Cerebellar nuclear complex (tissue), 1 donor: ENCODE measurements at places on chromosomes 12 and 14.
A peak's percentile ranks its signal among the peaks of the same experiment; 100 is the strongest.

- DNase-seq, result no peak
Measured at GRCh38 chr12:132155771-132156572, 11.7 kb downstream of the NOC4L start.

- DNase-seq, result no peak
Measured at GRCh38 chr12:54981796-54982195, 2.8 kb downstream of the TESPA1 start.

DNA sequence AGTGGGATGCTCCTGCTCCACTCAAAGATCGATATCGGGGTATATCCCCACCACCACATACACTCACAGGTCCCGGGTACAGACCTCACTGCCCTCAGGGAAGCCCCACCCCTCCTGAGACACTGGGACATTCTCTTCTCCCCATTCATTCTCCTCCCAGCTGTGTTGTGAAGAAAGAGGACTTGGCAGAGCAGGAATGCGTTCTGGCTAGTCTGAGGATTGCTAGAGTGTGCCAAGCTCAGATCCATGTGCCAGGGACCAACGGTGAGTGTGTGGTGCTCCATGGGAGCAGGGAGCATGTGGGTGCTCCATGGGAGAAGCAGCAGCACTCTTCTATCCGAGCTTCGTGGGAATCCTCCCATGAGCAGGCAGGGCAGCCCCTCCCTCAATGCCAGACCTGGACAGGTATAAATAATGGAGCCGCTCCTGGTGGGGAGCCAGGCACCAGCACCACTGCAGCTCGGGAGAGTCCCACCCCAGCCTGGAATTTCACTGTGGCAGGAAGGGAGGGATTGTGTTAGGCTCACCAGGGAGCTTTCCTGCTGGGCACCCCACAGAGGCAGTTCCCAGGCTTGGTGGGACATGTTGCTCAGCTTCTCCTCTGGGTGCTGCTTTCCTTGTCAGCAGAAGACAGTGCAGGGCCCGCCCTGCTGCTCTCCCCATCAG is 2.3 kb upstream of the KRT5 start:
- no peak for DNase-seq

DNA sequence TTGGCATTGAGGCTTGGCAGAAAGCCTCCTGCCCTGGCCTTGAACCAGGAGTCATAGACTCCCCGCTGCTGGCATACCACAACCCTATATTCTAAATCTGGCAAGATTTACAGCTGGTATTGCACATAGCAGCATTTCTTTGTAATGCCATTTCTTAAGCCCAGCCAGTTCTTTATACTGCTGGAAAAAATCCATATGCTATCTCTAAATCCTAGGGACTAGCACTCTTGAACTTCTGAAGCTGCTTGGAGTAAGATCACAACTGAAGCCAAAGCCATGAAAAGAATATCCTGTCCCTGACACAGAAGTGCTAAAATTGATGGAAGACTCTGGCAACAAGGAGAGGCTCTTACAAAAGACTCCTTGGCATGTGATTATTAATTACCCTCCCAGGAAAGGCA is 89.3 kb downstream of the KCNC2 start:
- DNase-seq, result no peak

GRCh38 chr12:83985084-83985483 is 927.5 kb downstream of the SLC6A15 start:
- no peak for DNase-seq

DNA sequence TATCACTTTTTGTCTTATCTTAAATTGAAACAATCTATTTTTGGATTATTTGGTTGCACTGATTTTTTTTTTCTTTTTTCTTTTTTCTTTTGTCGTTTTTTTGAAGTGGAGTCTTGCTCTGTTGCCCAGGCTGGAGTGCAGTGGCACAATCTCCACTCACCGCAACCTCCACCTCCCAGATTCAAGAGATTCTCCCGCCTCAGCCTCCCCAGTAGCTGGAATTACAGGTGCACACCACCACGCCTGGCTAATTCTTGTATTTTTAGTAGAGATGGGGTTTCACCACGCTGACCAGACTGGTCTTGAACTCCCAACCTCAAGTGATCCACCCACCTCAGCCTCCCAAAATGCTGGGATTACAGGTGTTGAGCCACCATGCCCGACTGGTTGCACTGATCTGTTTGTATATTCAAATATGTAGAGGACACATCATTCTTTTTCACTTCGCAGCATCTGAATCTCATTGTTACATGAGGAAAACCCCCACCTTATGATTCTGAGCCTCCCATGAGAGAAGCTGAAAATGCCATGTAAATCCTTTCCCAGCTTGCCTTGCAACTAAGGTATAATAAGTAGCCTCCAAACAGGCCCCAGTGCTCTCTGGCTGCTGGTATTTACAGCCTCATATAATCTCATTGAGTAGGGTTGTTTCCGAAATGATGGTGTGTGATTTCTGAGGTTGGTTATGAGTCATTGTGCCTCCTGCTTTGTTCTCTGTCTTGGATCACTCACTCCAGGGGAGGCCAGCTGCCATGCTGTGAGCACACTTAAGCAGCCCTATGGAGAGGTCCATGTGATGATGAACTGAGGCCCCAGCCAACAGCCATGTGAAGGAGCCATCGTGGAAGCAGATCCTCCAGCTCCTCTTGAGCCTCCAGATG is 5.2 kb upstream of the HSP90B1 start:
- no peak for DNase-seq

DNA sequence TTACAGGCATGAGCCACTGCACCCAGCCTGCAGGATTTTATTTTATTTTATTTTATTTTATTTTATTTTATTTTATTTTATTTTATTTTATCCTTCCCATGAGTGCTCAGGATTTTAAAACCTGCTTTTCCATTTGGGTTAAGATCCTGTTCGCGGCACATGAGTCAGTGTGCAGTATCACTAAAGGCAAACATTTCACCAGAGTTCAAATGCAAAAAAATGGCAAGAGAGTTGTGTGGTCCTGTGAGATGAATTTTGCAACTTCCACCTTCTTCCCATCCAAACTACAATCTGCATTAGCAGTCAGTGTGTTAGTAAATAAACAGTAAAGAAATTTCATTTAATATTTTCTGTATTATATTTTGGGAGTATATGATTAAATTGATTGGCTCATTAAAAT is 29.0 kb downstream of the MOAP1 start:
- DNase-seq, result no peak

GRCh38 chr12:2801044-2801783 is 6.4 kb downstream of the FKBP4 start:
- peak; percentile 92 for DNase-seq

GRCh38 chr14:102512793-102513300 is 3.3 kb upstream of the ANKRD9 start:
- DNase-seq, result no peak

DNA sequence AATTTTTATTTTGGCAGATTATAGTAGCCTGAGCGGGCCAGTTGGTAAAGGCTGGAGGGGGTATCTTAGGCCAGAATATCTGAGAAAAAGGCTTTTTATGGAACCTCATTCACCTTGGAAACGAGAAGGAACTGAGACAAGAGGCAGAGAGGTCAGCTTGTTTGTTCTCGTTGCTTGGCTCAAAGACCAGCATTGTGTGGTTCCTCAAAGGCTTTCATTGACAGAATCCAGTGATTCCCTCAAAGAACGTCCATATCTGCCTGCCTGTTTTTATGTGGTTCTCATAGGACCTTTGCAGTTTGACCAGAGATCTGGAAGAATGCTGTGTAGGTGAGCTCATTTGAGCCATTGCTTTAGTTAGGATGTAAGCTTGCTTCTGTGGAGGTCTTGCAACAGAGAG is 117.3 kb downstream of the CFAP54 start:
- no peak for DNase-seq

DNA sequence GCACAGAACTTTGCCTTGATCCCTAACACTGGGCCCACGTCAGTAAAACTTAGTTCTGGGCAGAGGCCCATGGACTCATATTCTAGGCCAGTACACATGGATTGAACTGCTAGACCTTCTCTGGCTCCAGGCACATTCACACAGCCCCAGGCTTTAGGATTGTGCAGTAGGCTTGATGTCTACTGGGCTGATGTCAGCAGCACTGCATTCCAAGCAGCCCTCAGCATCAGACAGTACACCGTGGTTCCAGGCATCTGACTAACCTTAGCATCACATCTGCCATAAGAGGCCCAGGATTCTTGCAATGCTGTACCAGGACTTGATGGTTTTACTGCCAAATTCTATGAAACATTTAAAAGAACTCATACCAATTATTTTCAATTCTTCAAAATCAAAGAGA is 301.9 kb downstream of the CCER1 start:
- no peak for DNase-seq

- DNase-seq, result no peak
Measured at GRCh38 chr14:69077841-69078240, 75.1 kb downstream of the DCAF5 start.

DNA sequence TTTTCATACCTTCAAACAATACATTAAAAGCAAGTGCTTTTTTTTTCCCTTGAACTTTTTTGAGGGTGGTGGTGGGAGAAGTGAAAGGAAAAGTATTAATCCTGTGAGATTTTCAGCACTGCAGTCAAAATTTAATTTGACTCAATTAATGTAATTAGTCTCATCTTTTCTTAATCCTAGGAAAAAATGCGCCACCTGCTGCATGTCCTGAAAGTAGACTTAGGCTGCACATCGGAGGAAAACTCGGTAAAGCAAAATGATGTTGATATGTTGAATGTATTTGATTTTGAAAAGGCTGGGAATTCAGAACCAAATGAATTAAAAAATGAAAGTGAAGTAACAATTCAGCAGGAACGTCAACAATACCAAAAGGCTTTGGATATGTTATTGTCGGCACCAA is 52.2 kb downstream of the SPATA7 start:
- DNase-seq, result no peak

DNA sequence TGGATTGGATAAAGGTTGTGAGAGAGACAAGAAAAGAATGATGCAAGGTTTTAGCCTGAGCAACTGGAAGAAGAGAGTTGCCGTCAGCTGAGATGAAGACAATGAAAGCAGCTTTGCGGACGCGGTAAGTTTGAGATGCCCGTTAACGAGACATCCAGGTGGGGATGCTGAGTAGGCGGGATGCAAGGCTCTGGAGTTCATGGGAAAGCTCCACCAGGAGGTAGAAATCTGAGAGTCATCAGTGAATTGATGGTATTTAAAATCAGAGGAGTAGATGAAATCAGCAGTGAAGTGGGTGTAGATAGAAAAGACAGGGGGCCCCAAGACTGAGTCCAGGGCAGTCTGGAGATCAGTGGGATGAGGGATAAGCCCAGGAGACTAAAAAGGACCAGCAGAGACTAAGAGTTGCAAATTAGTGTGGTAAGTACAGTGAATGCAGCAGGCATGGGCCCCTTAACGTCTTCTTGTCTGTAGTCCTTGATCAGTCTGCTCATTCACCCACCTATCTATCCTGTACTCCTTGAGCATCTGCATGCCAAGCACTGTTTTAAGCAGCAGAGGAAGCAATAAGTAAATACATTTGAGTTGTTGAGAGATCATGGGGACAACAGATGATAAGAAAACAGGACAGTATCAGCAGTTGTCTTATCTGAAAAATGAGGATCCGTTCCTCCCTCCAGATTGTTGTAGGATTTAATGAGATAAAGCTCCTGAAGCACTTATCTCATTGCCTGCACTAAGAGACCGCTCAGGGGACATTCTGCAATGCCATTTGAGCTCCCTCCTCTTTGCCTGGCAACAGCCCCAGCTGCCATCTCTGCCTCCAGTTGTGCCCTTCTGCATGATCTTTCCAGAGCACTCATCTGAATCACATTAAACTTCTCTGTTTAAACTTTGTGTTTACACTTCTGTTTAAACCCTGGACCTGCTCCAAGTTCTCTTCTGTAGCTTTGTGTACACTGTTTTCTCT is 91.5 kb downstream of the APAF1 start:
- no peak for DNase-seq

- DNase-seq, result no peak
Measured at GRCh38 chr12:122381021-122381420, 41.4 kb downstream of the CLIP1 start.

- DNase-seq, result no peak
Measured at GRCh38 chr14:35986219-35986573, 160.1 kb downstream of the BRMS1L start.

DNA sequence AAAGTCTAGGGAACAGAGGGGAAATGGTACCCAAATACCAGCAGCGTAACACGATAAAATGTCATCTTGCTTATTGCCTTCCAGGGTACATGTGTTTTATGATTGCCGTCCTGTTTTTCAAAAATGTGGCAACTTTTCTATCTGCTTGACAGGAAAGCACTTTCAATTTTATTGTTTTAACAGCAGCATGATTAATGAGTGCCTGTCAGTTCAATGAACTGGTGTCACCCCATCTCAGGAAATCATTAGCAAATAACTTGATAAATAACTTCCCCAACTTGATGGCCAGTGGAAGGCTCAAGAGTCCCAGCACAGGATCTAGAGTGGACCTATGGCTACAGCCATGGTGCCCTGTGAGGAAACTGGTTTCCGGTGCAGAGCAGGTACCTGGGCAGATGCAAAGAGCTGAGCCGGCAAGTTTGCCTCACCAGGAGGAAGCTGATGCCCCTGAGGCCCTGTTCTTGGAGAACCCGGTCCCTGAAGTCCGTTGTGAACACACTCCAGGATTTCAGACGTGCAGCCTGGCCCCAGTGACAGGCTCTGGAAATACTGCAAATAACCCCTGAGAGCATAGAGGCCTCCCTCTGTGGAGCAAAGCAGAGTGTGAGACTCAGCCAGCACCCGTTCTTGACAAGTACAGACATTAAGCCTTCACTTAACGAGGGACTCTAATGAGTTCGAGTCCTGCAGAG is 173.5 kb upstream of the SFSWAP start:
- no peak for DNase-seq

- DNase-seq, result no peak
Measured at GRCh38 chr12:132783917-132784531, 22.4 kb upstream of the ANKLE2 start.

- no peak for DNase-seq
Measured at GRCh38 chr12:74624201-74624600, 86.6 kb downstream of the ATXN7L3B start.

DNA sequence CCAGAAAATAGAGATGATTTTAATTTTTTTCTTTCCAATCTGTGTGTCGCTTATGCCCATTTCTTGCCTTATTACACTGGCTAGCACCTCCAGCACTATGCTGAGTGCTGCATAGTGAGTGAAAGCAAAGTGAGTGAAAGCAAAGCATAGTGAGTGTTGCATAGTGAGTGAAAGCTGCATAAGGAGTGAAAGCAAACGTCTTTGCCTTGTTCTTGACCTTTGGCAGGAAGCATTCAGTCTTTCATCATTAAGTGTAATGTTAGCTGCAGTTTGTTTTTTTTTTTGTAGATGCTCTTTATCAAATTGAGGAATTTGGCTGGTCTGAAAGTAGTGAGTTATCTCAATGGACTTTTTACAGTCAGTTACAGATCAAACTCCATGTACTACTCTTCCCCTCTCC is 6.9 kb upstream of the CORO1C start:
- no peak for DNase-seq

GRCh38 chr12:57627501-57628279 is 5.3 kb downstream of the B4GALNT1 start:
- no peak for DNase-seq

GRCh38 chr12:110774824-110775223 is 32.1 kb upstream of the PPP1CC start:
- no peak for DNase-seq

- DNase-seq, result no peak
Measured at GRCh38 chr12:77630344-77630743, 200.3 kb upstream of the NAV3 start.

- peak; percentile 68 for DNase-seq
Measured at GRCh38 chr12:62834971-62835547, 99.9 kb downstream of the PPM1H start.
